Right ventricle myocardium superior (tissue), 1 donor: ENCODE measurements at places on chromosomes 3 and 15.

DNA sequence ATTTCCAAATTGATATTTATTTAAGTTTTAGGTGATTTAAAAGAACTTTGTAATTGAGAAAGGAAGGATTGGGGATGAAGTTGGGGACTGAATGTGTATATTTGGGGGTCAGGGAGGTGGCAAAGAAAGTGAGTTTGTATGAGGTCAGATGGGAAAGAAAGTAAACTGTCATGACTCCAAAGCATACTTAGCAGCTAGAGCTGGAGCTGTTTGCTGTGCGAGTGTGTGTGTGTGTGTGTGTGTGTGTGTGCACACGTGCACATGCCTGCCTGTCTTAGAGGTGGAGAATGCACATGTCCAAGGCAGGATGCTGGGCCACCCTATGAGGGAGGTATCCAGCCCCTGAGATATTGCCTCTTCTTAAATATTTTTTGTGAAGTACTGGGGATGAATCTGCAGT lies 21.0 kb downstream of the BOC start:
- DNase-seq: no peak

DNA sequence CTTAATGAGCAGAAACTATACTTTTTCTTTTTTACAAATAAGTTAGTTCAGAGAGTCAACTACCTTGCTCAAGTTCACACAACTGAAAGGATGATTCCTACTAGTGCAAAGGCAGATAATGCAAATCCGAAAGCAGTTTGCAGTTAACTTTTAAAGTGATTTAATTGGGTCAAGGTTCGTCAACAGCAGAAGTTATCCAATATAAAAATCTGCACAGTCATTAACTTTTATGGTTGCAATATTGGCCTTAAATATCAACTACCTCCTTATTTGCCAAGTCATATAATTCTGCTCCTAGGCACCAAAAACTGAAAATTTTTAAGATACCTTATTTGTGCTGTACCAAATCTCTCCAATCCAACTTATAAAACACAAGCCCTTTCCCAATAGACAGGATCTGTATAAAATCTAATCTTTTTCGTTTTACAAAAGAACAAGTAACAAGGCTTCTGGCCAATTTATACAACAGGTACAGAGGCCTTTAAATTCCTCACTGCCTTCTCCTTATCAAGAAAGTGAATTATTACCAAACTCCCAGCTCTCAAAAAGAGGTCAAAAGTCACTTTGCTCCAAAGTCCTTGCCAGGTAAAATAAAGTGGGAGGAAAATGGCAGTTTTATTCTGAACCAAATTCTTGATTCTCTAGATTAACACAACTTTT lies 416.6 kb upstream of the NECTIN3 start:
- no peak for DNase-seq

- DNase-seq: no peak
These were observed 37.5 kb upstream of the STIMATE start for GRCh38 chr3:52934630-52935530.

GRCh38 chr15:60511351-60512031 lies 32.5 kb upstream of the ICE2 start:
- DNase-seq: no peak
